SW 1271 (cell line): ENCODE measurements at places on chromosomes 6 and 20.

GRCh38 chr6:38391206-38391605 is 248.5 kb downstream of the BTBD9 start:
- no peak for DNase-seq

GRCh38 chr6:130147111-130147510 is 75.6 kb downstream of the SAMD3 start:
- no peak for DNase-seq

DNA sequence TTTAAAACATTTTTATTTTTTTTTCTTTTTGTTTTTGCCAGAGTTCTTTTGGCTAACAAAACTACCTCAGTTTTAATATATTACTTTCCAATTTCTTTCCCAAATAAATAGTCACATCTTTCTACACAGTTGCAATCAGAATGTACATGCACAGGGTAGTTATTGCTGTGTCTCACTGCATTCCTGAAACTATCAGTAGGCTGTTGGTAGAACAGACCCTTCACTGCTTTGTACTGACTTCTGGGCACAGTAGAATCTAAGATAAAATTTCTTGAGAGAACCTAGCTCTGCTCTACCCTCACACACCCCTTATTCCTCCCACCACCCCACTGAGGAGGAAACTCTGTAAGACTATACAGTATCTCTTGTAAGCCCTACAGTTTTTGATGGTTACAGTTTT is 19.9 kb downstream of the TPX2 start:
- no peak for DNase-seq

GRCh38 chr6:133814797-133815196 is 74.1 kb upstream of the TCF21 start:
- DNase-seq = peak; percentile 62

- no peak for DNase-seq
Measured at GRCh38 chr6:17012421-17013225, 89.2 kb upstream of the STMND1 start.
